ENCODE measurements at places on chromosomes 7 and 10. TPM values are rescaled to one million over a fixed set of nuclear protein-coding genes. Genes with fewer than 3 reads are reported as not detected.

The PRSS37 gene
- not detected for total RNA-seq

The ANKRD61 gene
- total RNA-seq, result 0.72 TPM

DNA sequence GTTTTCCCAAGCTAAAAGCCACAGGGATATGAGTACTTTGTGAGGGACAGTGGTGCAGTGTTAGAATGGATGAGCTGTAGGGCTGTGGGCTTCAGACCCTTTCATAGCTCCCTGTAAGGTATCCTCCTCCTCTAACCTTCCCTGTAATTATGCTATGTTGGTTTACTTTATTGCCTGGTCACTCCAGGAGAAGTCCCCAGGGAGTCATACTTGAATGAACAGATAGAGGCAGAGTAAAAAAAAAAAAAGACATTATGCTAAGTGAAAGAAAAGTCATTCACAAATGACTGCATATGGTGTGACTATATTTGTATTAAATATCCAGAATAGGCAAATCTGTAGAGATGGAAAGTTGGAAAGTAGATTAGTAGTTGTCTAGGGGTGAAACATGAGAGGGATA is 434.4 kb downstream of the AUTS2 start:
- no peak for DNase-seq

DNA sequence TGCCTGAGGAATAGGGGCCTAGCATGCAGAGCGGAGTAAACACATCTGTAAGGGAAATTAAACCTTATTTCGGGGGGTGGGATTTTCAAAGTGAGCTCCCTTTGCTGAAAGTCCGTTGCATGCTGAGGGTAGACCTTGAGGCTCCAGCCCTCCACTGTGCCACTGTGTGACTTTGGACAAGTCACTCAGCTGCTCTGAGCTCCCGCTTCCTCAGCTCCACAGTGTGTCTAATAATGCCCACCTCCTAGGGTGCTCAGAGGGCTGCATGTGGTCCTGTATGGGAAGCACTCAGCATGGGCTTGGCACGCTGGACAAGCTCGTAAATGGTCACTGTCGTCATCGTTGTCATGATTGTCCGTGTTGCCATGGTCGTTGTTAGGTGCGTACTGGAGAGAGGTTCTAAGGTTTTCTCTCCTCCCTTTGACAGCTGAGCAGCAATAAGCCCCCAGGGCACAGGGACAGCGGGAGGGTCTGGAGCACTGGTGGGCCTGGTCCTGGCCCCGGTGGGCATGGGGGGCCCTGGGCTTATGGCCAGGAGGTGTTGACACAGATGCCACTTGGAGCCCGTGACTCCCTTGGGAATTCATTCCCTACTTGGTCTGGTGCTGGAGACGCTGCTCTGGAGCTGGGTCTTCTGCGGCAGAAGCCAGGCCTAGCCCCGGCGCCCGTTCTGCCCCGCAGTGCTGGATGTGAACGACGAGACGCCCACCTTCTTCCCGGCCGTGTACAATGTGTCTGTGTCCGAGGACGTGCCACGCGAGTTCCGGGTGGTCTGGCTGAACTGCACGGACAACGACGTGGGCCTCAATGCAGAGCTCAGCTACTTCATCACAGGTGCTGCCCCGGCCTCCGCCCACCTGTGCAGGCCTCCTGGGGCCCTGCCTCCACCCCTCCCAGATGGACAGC is 13.1 kb downstream of the C10orf105 start:
- no peak for DNase-seq

DNA sequence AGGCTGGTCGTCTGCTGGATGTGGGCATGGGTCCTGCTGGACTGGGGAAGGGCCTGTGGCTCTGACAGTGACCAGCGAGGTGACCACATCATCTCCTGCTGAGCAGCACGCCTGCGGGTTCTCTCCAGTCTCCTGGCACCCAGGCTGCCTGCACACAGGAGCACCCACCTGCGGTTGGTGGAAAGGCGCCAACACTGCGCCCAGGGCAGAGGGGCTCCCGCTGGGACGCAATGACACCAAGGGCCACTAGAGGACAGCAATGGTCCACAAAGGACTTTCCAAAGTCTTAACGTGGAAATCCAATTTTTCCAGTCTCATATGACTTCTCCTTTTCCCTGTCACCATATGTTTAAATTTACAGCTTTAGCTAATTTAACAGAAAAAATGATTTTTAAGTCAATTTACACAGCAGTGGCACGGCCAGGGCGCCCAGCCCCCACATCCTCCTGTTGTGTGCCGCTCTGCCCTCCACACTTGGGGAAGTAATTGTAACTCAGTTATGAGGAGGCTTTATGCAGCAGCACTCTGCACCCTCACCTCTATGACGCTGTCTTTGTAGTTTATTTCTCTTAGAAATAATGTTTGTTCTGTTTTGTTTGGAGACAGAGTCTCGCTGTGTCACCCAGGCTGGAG is 38.1 kb downstream of the CFAP46 start:
- peak; percentile 75 for DNase-seq

- no peak for DNase-seq
Observed at GRCh38 chr10:58543141-58543540, 30.5 kb downstream of the BICC1 start.

GRCh38 chr7:30148951-30149459 is 14.2 kb downstream of the MTURN start:
- no peak for DNase-seq

DNA sequence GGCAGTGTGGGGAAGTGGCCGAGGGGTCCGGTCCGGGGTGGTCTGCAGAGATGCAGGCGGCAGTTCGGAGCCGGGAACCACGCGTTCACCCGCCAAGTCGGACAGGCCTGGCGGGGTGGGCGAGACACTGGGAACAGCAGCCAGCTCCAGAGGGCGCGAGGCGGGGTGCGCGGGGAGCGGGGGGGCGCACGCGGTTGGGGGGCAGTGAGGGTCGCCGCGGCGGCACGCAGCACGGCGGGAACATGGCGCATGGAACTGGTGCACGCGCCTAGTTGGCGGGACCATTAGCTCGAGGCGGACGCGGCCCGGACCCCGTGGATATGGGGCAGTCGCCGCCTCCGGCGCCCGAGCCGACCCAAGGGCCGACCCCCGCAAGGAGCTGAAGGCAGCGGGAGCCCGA is 635.9 kb downstream of the ZNF37A start:
- no peak for DNase-seq

Measured in NCI-H460 (cell line).